Thoracic aorta (tissue), 2 donors: ENCODE measurements at places on chromosomes 12 and 14. TPM values are rescaled to one million over a fixed set of nuclear protein-coding genes. Genes with fewer than 3 reads are reported as not detected.

Gene AMDHD1
- total RNA-seq = not detected

Gene KRT83
- not detected for total RNA-seq

Gene NRL
- total RNA-seq = 0.92 TPM

Gene LRTM2
- not detected for total RNA-seq

Gene NR2C1
- total RNA-seq = 92.8 TPM

Gene ADAMTS20
- total RNA-seq = not detected

Gene PCED1B
- total RNA-seq = 6.6 TPM

Gene RASAL1
- not detected for total RNA-seq

Gene TMEM132C
- 0.56 TPM for total RNA-seq

Gene PRH1
- 30.5 TPM for total RNA-seq

Gene DRAM1
- total RNA-seq = 24.2 TPM

DNA sequence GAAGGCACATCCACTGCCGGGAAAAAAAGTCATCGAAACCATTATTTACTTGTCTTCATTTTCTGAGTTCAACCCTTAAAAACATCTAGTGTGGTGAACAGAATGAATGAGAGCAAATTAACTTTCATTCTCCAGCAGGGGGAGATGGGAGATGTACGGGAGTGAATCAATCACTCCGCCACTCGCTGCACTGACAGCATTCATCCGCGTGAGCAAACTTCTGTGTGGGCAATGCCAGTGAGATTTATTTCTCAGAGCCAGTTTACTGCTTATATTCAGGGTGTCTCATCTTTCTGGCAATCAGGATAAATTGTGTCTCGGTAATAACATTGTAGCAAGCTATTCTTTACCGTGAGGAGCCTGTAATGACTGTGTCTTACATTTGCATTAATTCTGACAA, 463.6 kb upstream of the MIS18BP1 start:
- no peak for DNase-seq

DNA sequence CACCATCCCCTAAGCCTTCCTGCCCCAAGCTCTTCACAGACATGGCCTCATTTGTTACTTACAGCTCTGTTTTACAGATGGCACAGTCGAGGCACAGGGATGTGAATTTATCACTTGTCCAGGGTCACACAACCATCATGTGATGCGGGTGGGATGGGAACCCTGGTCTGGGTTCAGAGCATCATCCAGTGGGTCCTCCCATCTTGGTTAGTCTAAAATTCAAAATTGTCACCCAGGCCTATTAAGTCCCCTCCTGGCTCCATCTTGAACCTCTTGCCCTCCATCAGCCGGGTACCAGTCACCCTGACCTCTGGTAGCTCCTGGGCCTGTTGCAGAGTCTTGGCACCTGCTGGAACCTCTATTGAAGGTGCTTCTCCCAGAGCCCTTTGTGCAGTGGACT, 52.9 kb downstream of the ACACB start:
- DNase-seq = no peak

GRCh38 chr12:123145211-123145610, 5.7 kb downstream of the PITPNM2 start:
- DNase-seq = no peak

DNA sequence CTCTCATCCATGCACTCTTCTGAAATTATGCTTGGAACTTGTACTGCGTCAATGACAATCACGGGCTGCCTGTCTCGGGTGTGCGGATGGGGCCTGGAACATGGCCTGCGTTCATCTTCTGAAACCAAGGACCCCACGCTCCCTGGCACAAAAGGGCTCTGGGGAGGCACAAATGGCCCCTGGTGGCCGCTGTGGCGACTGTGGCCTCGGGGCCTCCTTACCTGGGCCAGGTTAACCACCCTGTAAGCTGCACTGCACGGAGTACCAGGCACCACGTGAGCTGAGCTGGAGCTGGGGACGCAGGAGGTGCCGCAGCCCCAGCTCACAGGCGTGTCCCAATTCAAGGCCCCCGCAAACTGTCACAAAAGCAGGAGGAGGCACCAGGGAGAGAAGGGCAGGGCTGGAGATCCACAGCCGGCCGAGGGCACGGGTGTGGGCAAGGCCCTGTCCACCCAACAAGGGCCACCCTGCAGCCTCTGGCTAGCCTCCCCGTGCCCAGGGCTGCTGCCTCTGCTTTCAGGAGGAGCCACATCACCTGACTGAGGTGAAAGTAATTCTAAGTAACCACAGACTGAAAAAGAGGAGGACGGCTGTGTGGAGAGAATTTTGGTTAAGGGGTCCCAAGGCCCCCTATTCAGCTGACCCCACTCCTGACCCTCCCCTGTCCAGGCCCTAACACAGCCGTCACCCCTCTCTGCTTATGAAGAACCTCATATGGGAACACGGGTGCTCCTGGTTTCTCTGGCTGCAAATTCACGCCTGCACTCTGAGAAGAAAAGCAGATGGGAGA, 61.1 kb upstream of the GALNT9 start:
- DNase-seq = no peak

- DNase-seq = no peak
These were observed 3.6 kb upstream of the ARID2 start for GRCh38 chr12:45725631-45726602.

- no peak for DNase-seq
These were observed 27.0 kb upstream of the PHC1 start for GRCh38 chr12:8887285-8887715.

GRCh38 chr12:50297996-50298395, 14.7 kb upstream of the LIMA1 start:
- no peak for DNase-seq

DNA sequence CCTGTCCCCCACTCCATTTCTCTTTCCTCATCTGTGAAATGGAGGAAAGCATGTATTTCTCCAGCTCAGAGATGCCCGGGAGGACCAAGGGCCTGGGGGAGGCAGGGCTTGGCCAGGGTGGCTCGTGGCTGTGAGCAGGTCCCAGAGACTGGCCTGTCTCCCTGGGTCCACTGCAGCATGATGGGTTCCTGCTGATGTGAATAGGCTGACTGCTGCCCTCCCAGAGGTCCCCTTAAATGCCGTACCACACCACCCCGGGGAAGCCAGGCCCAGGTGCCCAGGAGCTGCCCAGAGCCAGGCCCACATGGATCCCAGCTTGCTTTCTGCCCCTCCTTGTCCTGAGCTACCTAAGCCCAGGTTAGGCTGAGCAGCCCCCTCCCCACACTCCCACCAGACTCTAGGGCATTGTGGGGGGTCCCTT, 158.2 kb upstream of the C14orf180 start:
- DNase-seq = no peak

DNA sequence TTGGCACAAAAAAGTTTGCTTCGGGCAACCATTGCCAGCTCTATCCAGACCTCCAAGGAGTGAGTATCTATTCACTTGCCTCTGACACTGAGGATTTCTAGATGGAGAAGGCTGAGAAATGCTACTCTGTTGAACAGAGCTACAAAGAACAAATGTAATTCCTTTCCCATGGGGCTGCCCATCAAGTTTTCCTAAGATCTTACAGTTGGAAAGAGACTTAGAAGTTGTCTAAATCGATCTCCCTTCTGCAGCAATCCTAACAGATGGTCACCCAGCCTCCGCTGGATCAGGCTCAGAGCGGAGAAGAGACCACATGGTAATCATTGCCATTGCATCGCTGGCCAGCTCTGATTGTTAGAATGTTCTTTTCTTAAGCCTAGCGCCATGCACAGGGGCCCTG, 110.1 kb upstream of the BCL2L14 start:
- no peak for DNase-seq

DNA sequence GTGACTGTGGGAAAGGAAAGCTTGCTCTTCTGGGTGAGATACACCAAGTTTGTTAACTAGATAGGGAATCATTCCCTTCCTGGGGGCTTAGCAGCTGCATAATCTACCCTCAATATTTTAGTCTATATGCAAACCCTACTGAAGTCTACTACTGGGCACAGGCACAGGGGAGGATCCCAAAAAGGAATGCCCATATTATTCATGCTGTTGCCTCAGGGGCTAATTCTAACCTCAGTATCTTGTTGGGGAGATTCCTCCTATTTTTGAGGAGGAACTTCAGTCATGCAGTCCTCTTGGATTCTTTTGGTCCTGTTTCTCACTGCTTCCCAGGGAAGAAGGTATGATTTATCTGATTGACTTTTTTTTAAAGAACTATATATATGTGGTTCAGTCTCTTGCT, 58.9 kb upstream of the ANKS1B start:
- no peak for DNase-seq

DNA sequence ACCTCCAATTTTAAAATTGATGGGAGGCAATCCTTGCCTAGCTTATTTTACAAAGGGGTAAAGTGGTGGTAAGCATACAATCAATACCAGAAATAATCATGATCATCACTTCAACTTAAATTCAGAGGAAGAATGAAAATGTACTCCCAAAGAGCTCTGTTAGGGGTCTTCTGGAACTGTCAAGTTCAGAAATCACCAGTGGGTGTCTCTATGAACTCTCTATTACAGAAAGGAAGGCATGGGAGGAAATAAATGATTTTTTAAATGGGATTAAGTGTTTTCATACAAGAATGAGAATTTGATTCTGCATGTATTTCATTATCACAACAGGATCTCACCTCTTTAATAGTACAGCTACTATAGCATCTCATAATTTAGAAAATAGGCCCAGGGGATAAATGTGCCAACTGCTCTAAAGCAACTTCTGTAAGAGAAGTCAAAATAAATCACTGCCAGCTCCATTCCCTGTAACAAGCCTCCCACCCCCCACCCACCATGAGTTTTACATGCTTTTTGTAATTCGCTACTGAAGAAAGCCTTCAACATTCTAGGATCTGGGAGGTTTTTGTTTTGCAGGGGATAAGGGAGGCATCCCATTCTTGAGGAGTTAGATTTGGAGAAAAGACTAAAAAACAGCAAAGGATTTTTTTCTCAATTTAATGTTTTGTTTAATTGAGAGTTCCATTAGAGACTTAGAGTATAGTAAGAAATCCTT, 9.7 kb downstream of the DCP1B start:
- no peak for DNase-seq

- no peak for DNase-seq
These were observed 116.4 kb downstream of the LRIG3 start for GRCh38 chr12:58803908-58804307.

GRCh38 chr12:110320550-110320949, 39.5 kb downstream of the ATP2A2 start:
- DNase-seq = no peak

DNA sequence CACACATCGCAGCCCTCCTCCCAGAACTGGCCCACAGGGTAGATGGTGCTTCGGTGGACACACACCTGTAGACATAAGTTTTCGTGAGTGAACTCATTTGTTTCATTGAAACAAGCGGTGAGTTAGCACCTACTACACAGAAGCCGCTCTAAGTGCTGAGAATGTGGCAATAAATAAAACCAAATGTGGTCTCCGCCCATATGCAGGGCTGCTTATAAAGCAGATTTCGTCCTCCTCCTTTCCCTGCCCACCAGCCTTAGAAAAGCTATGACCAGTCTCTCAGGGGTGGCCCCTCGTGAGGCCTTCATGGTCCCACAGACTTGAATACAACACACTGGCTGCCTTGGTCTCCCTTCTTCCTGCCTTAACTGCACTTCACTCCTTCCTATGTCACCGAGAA, 31.1 kb upstream of the ANO2 start:
- no peak for DNase-seq

GRCh38 chr12:20646239-20646827, 48.8 kb upstream of the SLCO1C1 start:
- no peak for DNase-seq

GRCh38 chr14:71324767-71325272, 417.6 kb downstream of the PCNX1 start:
- DNase-seq = no peak

DNA sequence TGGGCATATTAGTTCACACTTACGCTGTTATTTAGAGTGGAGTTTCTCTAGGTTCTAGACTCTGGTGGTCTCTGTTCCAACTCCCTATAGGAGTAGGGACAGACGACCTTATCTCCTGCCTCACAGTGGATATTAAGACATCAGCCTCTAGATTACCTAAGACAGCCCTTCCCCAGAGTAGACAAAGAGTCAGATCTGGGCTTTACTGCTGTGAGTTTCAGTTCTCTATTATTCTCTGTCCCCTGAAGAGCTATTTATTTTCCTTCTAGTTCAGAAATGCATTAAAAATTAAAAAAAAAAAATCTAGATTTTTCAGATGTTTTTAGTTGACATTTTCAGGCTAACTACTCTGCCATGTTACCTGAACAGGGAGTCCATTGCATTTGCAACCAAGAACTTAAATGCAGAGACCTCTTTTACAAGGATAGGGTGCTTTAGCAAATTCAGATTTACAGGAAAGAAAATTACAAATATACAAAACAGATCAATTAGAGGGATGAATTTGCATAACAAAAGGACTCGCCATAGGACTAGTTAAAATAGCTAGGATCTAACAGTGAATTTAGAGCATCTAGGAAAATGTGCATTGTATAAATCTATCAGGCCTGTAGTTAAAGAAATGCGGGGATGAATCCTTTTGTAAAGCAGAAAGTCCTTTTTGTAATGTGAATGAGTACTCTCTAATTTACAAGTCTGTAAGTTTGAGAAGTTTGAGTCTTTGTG, 381.4 kb downstream of the APAF1 start:
- no peak for DNase-seq

DNA sequence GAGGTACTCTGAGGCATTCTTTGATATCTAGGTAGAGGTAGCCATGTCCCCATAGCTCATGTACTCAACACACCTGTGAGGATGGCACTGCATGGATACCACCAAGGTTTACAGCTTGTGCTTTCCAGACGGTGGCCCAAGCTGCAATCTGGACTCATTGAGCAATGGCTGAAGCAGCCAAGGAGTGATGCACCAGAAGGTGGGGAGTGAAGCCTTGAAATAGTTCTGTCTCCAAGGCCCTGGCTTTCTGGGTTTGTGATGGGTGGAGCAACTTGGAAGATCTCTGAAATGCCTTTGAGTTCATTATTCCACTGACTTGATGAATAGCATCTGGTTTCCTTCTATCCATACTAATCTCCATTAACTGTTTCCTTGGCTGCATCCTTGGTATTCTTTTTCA, 290.0 kb upstream of the NOVA1 start:
- no peak for DNase-seq

DNA sequence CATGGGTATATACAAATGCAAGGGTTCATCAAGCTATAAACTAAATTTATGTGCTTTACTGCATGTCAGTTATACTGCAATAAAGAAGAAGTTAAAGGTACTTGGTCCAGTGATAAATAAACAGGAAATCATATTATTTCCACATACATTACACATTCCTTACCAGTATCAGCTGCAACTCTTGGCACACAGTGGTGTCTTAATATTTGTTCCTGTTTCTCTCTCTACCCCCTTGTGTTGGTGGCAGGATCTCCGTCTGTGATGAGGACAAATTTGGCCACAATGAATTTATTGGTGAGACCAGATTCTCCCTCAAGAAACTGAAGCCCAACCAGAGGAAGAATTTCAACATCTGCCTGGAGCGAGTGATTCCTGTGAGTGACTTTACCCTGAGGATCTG, 19.2 kb upstream of the OAS1 start:
- DNase-seq = no peak

DNA sequence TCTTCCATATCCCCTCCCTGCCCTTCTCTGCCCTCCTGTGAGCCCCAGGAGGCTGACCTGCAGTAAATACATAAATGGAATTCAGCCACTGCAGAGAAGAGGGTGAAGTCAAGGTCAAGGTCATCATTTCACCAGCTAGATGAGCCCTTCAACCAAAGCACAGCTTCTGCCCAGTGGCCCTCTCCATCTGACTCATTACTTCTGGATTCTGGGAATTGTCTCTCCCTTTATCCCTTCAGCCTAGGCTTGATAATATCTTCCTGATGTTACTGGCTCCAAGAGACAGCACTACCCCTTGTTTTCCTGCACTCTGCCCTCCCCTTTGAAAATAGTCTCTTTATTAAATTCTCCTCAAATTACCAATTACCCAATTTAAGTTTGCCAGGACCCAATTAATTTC, 64.5 kb downstream of the TTC9 start:
- no peak for DNase-seq
